Activated effector memory CD4-positive, alpha-beta T cell treated with Interleukin-2 at 50 U/mL for 16 hours (primary cell): ENCODE measurements at places on chromosomes 2 and 18.

DNA sequence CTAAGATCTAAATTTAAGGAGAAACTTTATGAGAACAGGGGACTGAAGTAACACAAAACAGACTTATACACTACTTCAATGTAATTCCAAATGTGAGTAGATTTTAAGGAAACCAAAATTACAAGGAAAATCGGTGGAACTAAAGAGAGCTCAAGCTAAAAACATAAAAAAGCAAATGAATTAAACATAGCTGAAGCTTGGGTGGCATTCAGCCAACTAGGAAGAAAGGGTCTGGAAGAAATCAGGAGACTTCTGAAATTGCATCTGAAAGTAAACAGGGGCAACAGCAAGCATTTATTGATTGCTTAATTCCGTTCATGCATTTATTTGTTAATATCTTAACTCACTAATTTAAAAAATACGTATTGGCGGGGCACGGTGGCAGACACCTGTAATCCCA lies 727.3 kb upstream of the PKDCC start:
- DNase-seq = no peak

GRCh38 chr2:122315306-122315705 lies 559.9 kb downstream of the TSN start:
- DNase-seq = no peak

GRCh38 chr18:26771524-26771923 lies 94.0 kb downstream of the AQP4 start:
- DNase-seq = no peak

- no peak for DNase-seq
Observed at GRCh38 chr2:187210726-187211125, 237.3 kb downstream of the CALCRL start.

GRCh38 chr2:238956676-238957075 lies 108.8 kb downstream of the TWIST2 start:
- no peak for DNase-seq

- DNase-seq = no peak
Observed at GRCh38 chr2:72834596-72834995, 8.8 kb upstream of the EXOC6B start.

DNA sequence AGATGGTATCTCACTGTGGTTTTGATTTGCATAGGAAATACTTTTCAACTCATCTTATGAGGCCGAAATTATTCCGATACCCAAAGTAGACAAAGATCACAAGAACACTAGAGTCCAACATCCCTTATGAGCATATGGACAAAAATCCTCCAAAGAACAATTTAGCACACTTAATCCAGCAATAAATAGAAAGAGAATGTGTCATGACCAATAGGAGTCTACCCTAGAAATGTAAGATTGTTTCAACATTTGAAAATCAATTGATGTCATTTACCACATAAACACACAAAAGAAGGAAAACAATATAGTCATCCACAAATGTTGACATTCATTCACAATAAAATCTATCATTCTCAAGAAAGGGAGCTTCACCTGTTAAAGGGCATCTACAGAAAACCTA lies 307.8 kb upstream of the SMIM21 start:
- no peak for DNase-seq

- DNase-seq = no peak
Observed at GRCh38 chr18:23317975-23318675, 135.0 kb upstream of the RIOK3 start.

DNA sequence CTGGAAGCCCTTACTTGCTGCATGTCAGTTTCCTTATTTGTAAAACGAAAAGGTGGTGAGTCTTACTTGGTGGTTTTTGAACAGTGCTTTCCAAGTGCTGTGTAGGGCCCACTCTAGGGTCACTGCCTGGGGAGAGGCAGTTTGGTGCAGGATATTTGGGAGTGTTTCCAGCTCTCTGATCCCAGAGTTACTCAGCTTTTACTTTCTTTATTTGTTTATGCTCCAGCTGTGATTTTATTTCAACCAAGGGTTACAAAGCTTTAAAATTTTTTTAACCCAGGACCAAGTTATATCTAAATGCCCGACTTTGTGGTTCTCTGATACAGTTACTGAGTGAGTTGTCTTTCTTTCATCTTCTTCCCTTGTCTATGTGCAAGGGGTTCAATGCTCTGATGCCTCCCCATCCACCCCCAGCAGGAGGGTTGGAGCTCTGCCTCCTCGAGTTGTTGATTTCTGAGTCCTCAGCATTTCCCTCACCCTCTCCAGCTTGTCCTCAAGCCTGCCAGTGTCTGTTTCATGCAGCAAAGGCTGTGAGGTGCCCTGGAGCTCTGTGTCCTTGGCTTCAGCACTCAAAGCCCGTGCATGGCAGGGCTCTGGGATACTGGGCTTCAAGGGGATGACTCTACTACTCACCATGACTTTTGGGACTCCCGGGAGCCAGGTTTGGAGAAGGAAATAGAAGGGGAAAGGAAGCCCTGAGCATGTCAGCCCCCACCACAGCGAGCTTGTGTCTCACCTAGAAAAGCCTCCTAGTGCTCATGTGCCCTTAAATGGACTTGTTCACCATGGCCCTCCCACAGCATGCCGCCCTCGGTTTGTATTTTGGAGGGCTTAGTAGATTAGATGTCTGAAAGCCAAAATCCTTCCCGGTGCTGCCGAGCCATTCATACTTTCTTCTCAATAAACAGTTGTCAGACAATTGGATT lies 236.8 kb downstream of the SETBP1 start:
- DNase-seq = no peak

DNA sequence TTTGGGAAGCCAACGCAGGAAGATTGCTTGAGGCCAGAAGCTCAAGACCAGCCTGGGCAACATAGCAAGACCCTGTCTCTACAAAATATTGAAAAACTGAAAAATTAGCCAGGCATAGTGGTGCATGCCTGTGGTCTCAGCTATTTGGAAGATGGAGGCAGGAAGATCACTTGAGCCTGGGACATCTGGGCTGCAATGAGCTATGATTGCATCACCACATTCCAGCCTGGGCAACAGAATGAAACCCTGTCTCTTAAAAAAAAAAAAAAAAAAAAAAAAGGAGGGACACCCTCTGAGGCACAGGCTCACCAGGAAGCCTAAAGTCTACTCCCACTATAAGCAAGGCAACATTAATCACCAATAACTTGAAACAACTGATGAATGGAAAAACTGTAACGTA lies 151.1 kb downstream of the CCDC148 start:
- DNase-seq = no peak

DNA sequence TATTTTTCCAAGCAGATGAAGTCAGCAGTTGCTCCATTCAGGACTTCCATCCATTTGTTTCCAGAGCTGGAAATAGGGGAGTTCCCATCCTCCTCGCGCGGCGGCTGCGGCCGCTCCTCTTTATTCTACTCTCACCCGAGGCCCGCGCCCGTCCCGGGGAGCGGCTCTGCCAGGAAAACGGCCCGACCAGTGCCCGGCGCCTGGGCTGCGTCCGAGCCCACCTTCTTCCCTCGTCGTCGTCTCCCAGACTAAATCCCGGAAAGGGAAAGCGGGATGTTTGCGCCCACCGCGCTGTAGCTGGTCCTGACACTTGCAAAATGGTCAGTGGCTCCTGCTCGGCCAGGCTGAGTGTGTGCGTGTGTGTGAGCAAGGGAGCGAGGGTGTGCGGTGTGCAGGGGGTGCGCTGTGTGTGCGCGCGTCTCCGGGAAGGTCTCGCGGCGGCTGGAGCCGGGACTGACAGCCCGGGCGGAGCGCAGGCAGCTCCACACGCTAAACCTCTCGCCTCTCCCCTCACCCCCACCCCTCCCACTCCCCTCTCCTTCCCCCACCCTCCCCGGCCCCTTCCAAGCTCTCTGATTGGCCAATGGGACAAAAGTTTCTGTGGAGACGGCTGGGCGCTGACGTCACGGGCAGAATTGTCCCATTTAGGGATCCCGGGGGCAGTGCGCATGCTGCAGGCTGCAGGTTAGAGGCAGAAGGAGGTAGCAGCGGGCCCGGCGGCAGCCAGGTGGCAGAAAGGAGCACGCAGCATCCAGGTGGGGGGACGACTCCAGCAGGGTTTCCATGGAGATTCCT lies at the start of gene NOL4:
Gene NOL4 (minus strand): TSS at position 491 of the 795 bp plus-strand sequence. CDS start 1,660 bp downstream, outside the sequence.
- DNase-seq = no peak

- DNase-seq = no peak
Observed at GRCh38 chr2:71791061-71791450, 337.7 kb downstream of the DYSF start.

- no peak for DNase-seq
Observed at GRCh38 chr18:79576686-79577351, 102.8 kb upstream of the CTDP1 start.

- DNase-seq = no peak
Observed at GRCh38 chr2:53739032-53739431, 28.6 kb upstream of the CHAC2 start.

DNA sequence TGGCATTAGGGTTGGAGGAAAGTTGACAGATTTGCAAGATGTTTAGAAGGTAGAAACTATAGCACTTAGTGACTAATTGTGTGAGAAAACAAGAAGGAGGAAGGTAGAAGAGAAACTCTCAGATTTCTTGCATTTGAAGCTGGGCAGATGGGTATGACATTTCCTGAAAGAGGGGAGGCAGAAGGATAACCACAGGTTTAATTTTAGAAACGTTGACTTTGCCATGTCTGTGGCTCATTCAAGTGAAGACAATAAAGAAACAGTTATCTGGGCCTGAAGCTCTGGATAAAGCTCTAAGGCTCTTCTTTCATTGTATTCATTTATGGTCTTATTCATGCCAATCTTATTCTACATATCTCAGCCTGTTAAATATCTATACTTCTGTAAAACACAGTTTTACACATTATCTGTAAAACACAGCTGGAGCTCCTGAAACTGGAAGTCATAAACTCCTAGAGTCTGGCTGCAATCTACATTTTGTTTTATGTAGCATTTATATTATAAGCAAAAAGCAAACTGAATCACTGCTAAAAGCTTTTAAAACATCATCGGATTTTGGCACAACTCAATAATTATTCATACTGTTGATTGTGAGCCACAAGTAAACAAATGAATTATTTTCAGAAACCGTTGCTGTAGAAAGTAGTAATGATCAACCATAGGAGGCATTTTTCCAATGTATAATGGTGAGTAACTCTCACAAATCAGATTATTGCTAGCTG lies 138.5 kb downstream of the RIT2 start:
- no peak for DNase-seq

- DNase-seq = no peak
Observed at GRCh38 chr2:71614976-71615766, 161.8 kb downstream of the DYSF start.

- no peak for DNase-seq
Observed at GRCh38 chr18:77777163-77777562, 527.5 kb downstream of the GALR1 start.

GRCh38 chr2:104337869-104338268 lies 516.0 kb upstream of the POU3F3 start:
- no peak for DNase-seq

GRCh38 chr2:185979546-185980071 lies 241.0 kb downstream of the FSIP2 start:
- no peak for DNase-seq

- DNase-seq = no peak
Observed at GRCh38 chr2:217090024-217090473, 230.2 kb upstream of the TNP1 start.

- no peak for DNase-seq
Observed at GRCh38 chr2:60555783-60556139, 2.3 kb upstream of the BCL11A start.

GRCh38 chr2:232872826-232873225 lies 2.8 kb downstream of the SNORC start:
- DNase-seq = no peak

- DNase-seq = no peak
Observed at GRCh38 chr2:7667260-7667757, 750.1 kb downstream of the RNF144A start.

DNA sequence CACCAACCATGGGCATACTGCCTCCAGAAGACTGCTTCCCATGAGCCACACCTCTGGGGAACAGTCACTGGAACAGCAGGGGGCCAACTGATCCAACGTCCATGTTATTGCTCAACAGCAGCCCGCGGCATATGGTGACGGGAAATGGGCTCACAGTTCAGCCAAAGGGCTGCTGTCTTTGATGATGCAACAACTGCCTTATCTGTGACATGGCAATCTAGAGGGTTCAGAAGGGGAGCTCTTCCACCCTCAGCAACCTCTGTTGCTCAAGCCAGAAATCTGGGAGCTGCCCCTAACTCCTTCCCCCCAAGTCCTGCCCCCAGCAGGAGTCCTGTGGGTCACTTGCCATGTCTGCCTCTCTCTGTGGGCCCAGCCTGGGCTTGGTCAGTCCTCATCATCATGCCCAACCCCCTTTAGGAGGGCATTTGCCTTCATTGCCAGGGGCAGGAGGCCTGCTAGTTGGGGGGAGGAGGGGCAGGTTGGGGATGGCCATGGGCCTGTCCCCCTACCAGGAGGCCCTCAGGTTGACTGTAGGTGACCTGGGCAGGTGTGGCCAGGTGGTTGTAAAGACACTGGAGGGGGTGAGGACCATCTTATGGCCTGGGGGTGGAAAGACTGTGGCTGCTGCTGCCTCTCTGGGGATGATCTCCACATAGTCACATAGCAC lies 212.9 kb downstream of the CYP26B1 start:
- DNase-seq = no peak

DNA sequence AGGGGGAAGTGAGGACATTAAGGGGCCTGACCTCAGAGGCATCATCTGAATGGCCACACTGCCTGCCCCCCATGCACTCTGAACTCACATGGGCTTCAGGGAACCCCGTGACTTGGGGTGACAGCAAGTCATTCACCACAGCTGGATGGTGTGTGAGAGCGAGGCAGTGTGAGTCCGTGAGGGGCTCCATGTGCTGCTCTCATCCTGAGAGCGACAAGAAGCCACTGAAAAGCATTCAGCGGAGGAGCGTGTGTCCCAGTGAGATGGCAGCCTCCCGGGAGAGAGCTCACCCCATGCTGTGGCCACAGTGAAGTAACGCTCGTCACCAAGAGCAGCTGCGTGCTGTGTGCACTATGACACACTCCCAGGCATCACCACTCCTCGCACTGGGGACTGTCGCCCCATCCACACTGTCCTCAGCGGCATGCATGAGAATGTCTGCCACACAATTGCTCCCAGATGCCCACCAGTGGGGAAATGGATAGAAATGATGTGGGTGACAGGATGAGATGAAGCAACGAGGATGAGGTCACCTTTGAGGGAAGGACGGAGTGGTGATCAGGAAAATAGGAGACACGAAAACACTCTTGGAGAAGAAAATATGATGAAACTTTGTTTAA lies 213.0 kb upstream of the RAB6C start:
- DNase-seq = no peak

DNA sequence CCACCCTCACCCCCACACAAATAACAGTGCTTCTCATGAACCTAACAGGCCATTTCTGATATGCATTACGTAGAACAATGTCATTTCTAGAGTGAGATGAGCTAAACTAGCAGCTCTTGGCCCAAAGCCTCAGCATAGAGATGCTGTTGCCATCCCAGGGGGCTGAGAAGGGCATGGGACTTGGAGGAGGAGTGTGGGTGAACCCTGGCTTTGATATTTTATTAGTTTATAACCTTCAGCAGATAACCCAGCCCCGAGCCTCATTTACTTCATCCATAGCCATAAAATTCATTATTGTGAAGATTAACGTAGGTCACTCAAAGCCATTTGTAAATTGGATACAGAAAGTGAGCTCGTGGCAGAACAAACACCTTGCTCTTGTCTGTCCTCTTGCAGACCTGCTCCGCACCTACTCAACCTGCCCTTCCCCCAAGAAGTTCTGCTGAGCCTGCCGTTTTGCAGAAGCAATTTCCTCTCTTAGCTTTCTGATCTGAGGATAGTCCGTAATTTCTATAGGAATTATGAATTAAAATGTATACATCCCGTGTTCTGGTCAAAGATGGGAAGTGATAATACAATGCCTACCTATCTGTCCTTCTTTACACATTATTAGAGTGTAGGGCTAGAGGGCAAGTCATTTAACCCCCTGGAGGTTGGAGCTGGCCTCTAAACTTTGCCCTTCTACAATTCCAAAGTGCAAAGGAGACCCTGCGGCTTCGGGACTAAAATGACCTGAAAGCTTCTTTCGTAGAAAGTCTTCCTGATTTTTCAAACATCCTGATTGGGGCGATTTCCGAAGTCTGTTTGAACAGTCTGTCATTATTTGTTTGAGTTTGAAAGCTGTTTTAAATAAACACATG lies 187.4 kb downstream of the BCL2 start:
- no peak for DNase-seq
